GM23248 (cell line): ENCODE measurements at places on chromosomes 5 and 9. TPM values are rescaled to one million over a fixed set of nuclear protein-coding genes. Genes with fewer than 3 reads are reported as not detected.

Gene PKD2L2
- not detected in 2 replicates for polyA plus RNA-seq

Gene TMEM38B
- polyA plus RNA-seq: 6.2 and 7.3 TPM in 2 replicates

Gene PRR16
- 67.4 and 68.8 TPM in 2 replicates for polyA plus RNA-seq

Gene SOHLH1
- not detected in 2 replicates for polyA plus RNA-seq

Gene CETN3
- 28.5 and 29.8 TPM in 2 replicates for polyA plus RNA-seq

Gene MEIKIN
- not detected in 2 replicates for polyA plus RNA-seq

Gene SLC1A1
- 34.6 and 36.3 TPM in 2 replicates for polyA plus RNA-seq
